A549 treated with AZD2906 at 1 μM for 4 hours (cell line): ENCODE measurements at places on chromosomes 7 and 10. TPM values are rescaled to one million over a fixed set of nuclear protein-coding genes. Genes with fewer than 3 reads are reported as not detected.

Gene INMT
- 0.03 TPM in 1 of 5 replicates, not detected in the others for total RNA-seq

Gene SFTPA1
- total RNA-seq: not detected in 5 replicates

Gene TBXAS1
- total RNA-seq: 13.9 to 16.9 TPM (median 15.9 TPM) in 5 replicates

Gene OPN1SW
- total RNA-seq: not detected in 5 replicates

Gene CLIP2
- total RNA-seq: 11.8 to 14.9 TPM (median 13.7 TPM) in 5 replicates

Gene AKR1D1
- 0.03 to 0.09 TPM (median 0.05 TPM) in 3 of 5 replicates, not detected in the others for total RNA-seq

Gene FMC1
- total RNA-seq: 12.3 to 34.9 TPM (median 31.4 TPM) in 5 replicates

Gene ASIC3
- total RNA-seq: 5.1 to 9.9 TPM (median 8.9 TPM) in 5 replicates

Gene TMEM106B
- 30.5 to 32.4 TPM (median 31.8 TPM) in 5 replicates for total RNA-seq

Gene OR2A42
- not detected in 5 replicates for total RNA-seq

Gene PILRB
- 16.8 to 31.3 TPM (median 26.6 TPM) in 5 replicates for total RNA-seq

Gene PILRA
- 2.6 to 5.1 TPM (median 4.1 TPM) in 5 replicates for total RNA-seq

Gene GPNMB
- 2.2 to 3.5 TPM (median 3.1 TPM) in 5 replicates for total RNA-seq

Gene C10orf67
- total RNA-seq: 0.05 to 0.19 TPM (median 0.09 TPM) in 4 of 5 replicates, not detected in the other

Gene TRUB1
- total RNA-seq: 12.6 to 14.7 TPM (median 14.3 TPM) in 5 replicates

Gene IFIT1B
- not detected in 5 replicates for total RNA-seq

Gene FAS
- total RNA-seq: 28.6 to 38.2 TPM (median 30.3 TPM) in 5 replicates

Gene CYP2E1
- 0.15 to 0.40 TPM (median 0.23 TPM) in 4 of 5 replicates, not detected in the other for total RNA-seq

Gene SFXN2
- 3.1 to 4.1 TPM (median 3.5 TPM) in 5 replicates for total RNA-seq

Gene TEX47
- not detected in 5 replicates for total RNA-seq

Gene PAPOLB
- total RNA-seq: not detected in 5 replicates

Gene CALHM3
- total RNA-seq: 0.23 to 0.52 TPM (median 0.35 TPM) in 5 replicates

Gene ZPBP
- not detected in 5 replicates for total RNA-seq

Gene TMEM236
- 0.03 to 0.07 TPM (median 0.05 TPM) in 5 replicates for total RNA-seq

Gene INHBA
- 0.23 to 0.66 TPM (median 0.41 TPM) in 5 replicates for total RNA-seq

Gene BHLHA15
- total RNA-seq: 0.55 to 0.88 TPM (median 0.63 TPM) in 5 replicates

Gene RHBDD2
- 80.3 to 98.6 TPM (median 97.6 TPM) in 5 replicates for total RNA-seq

Gene KLF6
- 107 to 136 TPM (median 135 TPM) in 5 replicates for total RNA-seq

Gene MYOF
- 181 to 268 TPM (median 202 TPM) in 5 replicates for total RNA-seq

Gene NPTX2
- total RNA-seq: 0.12 to 0.28 TPM (median 0.20 TPM) in 5 replicates
